Stimulated activated CD8-positive, alpha-beta memory T cell treated with anti-CD3 and anti-CD28 coated beads, Interleukin-2, amount 100 ng/mL, for 1 hour (primary cell): ENCODE measurements at places on chromosomes 12 and 14.

GRCh38 chr12:53502331-53502730 lies 1.2 kb downstream of the TARBP2 start:
- DNase-seq, result no peak

- DNase-seq, result no peak
Observed at GRCh38 chr12:88503281-88503703, 77.0 kb downstream of the KITLG start.

DNA sequence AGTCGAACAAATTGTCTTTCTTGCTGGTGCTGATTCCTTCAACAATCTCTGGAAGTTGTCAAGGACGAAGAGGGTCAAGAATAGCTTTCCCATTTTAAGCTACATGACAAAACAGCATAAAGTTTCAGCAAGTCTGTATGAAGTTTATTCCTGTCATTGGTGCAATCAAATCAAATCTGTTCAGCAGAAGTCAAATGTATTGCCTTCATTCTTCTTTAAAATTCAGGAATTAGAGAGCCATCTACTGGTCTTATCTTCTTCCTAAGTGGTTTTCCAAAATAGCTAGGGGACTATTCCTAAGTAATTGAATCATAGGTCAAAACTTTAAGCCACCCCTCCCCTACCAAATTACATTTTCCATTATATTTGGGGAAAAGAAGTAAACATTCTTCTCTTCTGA lies 990.2 kb downstream of the GALC start:
- no peak for DNase-seq

- no peak for DNase-seq
Observed at GRCh38 chr14:101193845-101194372, 290.4 kb upstream of the RTL1 start.

DNA sequence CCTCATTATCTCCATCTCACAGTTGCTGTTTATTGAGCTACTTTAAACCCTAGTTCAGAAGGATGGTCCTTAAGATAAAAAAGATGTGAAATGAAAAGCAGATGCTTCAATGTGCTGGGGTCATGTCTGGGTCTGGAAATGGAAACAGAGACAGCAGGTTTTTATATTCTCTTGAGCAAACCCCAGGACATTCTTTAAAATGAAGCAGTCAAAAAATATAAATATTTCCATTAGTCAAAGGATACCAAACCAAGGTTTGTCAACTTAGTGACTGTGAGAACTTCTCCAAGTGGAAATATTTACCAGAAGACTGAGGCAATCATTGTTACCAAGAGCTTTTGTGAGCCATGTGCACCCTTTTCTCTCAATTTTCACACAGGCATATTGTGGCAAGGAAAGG lies 102.5 kb upstream of the DIO2 start:
- DNase-seq, result no peak
